ENCODE measurements at places on chromosomes 5 and 9.

GRCh38 chr5:161112371-161112770, 260.4 kb upstream of the ATP10B start:
- DNase-seq = no peak

GRCh38 chr5:154829589-154830218, 20.7 kb downstream of the FAXDC2 start:
- no peak for DNase-seq

GRCh38 chr5:43634621-43635020, 31.6 kb downstream of the NNT start:
- no peak for DNase-seq

DNA sequence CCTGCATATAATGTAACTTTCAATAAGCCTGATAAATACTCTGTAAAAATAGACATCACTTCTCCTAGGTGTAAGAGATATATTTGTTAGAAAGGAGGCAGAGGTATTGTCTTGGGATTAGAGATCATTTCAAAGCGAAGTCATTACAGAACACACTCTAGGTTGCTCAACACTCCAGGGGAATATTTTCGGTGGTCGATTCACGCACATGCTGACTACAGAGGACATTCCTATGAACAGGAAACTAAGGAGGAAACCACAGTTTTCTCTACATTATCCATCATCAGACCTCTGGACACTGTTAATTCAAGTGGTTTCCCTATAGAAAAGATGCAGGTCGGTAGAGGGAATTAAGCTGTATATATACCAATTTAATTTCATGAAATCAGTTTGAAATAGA, 370.0 kb downstream of the NDUFS4 start:
- DNase-seq = no peak

- no peak for DNase-seq
These were observed 251.2 kb downstream of the CHSY3 start for GRCh38 chr5:130155345-130156011.

GRCh38 chr9:71941060-71941568, 29.7 kb downstream of the C9orf85 start:
- no peak for DNase-seq

DNA sequence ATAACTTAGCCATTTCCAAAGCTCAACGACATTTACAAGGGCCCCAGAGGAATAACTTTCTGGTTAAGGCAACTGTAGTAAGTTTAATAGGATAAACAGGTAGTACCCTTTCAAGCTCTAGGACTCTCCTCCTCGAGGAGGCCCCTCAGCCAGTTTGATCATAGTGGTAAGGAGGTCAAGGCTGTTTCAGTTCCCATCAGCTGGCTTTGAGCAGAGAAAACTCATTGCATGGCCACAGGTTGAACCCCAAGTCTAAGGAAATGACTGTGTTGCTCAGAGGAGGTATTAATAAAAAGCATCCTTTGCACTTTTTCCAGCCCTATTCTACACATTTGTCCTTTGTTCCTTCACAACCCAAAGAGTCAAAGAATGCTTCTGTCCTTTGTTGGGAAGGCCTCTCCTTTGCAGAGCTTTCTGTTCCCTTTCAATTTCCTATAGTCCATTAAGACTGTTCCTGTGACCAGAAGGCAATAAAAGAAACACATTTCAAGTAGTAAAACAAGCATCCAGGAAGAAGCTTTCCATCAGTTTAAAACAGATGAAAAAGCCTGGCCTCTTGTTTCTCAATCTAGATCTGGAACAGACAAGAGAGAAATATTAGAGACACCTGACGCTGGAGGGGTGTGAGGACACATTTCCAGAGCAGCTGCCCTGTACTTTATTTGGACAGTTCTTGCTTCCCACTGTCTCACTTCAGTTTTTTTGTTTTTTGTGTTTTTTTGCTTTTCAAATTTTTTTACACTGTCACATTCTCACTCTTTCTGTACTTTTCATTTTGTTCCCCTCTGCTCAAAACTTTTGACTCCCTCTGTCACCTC, 54.1 kb downstream of the PRRC1 start:
- DNase-seq = no peak

DNA sequence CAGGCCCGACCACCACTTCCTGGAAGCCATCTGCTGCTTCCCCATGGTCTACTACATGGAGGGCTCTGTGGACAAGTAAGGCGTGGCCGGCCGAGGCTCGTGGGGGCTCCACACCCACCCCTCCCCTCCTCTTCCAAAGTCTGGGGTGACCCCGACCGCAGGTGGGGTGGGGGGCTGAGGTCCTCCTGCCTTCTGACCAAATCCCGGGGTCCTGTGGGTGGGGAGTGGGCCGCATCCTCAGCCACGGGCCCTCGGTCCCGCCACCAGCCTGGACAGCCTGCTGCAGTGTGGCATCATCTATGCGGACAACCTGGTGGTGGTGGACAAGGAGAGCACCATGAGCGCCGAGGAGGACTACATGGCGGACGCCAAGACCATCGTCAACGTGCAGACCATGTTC, 76.4 kb downstream of the KCNT1 start:
- no peak for DNase-seq

GRCh38 chr9:117046666-117047327, 359.7 kb downstream of the TRIM32 start:
- DNase-seq = no peak

DNA sequence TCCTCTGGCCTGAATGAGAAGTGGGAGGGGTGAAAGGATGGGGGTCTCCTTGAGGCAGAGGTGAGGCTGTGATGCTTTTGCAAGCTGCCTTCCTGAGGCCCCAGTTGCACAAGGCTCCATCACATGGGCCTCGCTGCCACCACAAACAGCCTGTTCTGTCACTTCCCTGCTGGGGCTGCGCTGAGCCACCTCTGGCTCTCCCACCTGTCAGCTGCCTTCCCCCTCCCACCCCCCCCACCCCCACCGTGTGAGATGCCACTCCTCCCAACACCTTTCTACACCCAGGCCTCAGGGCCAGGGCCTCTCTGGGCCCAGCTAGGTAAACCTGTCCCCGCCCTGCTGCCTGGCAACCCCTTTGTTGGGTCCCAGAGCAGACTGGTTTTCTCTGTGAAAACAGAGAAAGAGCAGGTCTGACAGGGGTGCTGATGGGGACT, 4.5 kb upstream of the PDLIM4 start:
- no peak for DNase-seq

DNA sequence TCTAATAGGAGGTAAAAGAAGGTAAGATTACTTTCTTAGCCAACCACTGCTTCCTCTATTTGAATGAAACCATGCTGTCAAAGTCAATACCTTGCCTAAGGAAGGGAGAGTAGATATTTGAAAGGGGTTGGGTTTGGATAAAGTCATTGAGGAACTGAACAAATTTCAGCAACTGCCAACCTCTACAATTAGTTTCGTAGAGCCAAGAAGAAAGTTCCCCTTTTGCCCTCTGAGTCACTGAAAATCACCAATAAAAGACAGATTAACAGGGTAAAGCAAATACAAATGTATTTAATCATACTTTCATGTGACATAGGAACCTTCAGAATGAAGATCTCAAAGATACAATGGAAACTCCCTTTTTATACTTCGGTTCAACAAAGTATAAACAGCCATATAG, 615.7 kb downstream of the GABRG2 start:
- DNase-seq = no peak

DNA sequence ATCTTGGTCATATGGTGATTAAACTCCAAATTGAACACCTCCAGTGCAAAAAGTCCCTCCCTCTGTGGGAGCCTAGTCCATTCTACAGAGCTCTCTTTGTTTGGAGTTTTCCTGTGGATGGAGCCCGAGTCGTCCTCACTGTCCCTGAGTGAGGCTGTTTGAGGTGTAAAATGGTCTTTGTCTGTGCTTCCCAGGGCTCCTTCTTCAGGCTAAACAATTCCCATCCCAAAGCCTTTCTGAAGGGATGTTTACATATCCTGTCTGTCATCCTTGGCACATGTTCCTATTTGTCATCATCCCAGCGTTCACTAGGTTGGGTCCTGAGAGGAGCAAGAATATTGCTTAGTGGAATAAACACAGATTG, 68.9 kb downstream of the COL27A1 start:
- no peak for DNase-seq

DNA sequence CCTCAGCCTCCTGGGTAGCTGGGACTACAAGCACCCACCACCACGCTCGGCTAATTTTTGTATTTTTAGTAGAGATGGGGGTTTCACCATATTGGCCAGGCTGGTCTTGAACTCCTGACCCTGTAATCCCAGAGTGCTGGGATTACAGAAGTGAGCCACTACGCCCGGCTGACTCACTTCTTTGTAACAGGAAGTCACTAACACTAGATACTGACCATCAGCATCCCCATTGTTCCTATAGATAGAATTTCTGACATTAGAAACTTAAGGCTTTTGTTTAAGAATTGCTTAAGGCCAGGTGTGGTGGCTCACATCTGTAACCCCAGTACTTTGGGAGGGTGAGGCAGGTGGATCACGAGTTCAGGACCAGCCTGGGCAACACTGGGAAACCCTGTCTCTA, 42.2 kb downstream of the LEAP2 start:
- DNase-seq = no peak

GRCh38 chr5:170923910-170924620, 62.2 kb downstream of the RANBP17 start:
- DNase-seq = no peak

DNA sequence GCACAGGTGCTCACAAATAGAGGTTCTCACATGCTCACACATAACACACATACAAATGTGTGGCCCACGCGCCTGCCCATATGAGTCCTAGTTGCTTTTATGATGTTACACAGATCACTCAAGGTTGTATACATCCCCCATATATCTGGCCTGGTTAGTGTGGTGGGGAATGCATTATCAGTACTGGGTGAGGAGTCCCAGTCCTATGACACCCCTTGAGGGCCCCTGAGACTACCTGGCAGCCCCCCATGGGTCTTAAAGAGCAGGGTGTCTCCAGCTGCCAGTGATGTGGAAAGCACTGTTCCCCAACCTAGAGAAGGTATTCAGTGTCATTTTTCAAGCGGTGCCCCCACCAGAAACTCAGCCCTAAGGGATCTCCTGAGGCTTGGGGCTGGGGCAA, 2.8 kb upstream of the HAND1 start:
- no peak for DNase-seq

All from NCI-H1436 (cell line).